ENCODE measurements at places on chromosomes 11 and 22. TPM values are rescaled to one million over a fixed set of nuclear protein-coding genes. Genes with fewer than 3 reads are reported as not detected.

DNA sequence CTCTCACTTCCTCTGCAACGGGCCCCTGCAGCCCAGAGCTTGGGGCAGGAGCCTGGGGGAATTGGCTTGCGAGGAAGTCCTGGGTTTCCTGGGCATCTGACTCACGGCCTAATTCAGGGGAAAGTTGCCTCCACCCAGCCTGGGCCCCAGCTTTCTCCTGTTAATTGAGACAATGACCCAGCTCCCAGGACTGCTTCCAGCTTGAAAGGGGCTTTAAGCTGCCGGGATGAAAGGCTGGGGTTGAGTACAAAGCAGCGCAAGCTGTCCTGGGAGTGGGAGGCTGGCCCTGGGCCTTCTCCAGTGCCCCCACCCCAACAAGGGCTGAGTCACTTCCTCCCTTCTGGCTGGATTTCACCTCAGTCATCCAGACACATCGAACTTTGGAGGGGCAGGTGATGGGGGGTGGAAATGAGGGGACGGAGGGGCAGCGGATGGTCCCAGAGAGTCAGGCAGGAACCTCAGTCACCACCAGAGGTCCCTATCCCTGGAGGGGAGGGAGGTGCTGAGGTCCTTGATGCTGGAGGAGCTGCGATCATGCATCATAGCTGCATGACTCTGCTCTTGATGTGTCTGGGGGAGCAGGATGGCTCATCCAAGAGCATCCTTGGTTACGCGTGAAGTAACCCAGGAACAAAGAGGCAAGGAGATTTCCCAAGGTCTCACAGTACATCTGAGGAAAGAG lies 30.1 kb upstream of the OAF start:
- no peaks in the 10 kb centered on the region for H3K36me3 ChIP-seq
- H3K4me3 ChIP-seq, result no peak overlapping the region
- no peak for DNase-seq
- no peak overlapping the region for H3K27ac ChIP-seq

- H3K27ac ChIP-seq, result no peak overlapping the region
- no peaks in the 10 kb centered on the region for H3K4me1 ChIP-seq
- H3K27me3 ChIP-seq, result no peaks in the 10 kb centered on the region
- H3K36me3 ChIP-seq, result no peaks in the 10 kb centered on the region
Observed at GRCh38 chr11:110337570-110338193, 41.3 kb upstream of the RDX start.

DNA sequence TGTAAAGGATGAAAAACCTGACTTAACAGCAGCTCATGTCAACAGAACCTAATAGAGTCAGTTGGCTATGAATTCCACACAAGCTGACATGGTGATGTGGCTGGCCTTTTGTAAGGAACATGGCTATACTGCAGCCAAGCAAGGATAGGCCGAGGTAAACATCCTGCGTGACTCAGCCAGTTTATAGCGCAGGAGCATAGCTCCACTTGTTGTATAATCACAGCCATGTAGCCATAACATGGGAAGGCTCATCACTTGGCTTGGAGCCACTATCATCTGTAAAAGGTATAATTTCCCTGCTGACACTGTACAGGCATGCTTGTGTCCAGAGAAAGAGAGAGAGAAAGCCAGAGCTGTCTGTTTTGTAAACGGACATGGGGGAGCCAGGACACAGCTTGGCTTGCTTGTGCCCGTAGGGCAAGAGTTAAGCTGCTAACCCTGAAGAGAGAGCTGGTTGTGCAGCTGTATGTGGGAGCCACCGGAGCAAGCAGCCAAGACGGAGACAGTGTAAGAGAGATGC lies 104.4 kb upstream of the PLET1 start:
- no peaks in the 10 kb centered on the region for H3K4me1 ChIP-seq
- DNase-seq, result no peak
- no peak overlapping the region for H3K27ac ChIP-seq
- H3K27me3 ChIP-seq, result no peaks in the 10 kb centered on the region

SCGB1A1 gene
- not detected for total RNA-seq

OR5A1 gene
- total RNA-seq, result not detected

UBE4A gene
- 33.4 TPM for total RNA-seq

DNA sequence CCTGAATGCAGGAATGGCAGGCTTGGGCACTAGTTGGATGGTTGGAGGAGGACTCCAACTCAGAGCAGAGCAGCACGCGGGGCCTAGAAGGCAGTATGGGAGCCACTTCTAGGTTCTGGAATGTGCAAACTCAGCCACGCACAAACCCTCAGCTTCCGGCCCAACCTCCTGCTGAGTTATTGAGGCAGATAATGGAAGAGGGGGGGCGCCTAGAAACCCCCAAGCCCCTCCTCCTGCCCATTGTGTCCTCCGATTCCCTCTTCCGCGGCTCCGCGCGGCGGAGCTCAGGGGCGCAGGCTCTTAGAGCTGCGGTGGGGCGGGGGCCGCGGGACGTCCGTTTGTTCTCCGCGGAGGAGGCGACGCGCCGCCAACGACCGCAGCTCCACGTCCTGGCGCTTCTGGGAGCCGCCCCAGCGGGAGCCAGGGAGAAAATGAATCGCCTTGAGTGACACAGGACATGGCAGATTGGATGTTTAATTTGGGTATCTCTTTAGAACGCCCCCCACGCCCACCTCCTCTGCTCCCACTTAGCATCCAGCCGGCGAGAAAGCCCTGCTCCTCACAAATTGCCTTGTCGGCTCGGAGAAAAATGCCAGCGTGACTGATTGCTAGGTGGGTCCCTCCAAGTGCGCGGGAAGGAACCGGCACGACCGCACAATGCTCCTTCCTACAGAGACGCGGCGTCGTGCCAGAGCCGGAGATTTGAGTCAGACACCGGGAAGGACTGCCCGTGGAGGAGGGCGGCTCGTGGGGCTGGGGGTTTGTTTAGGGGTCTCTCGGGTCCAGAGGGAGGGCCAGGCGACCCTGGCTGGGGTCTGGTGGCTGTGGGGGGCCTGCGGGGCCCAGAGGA lies 144.6 kb downstream of the NECTIN1 start:
- no peaks in the 10 kb centered on the region for H3K4me1 ChIP-seq
- DNase-seq, result peak; percentile 85
- H3K27ac ChIP-seq, result no peak overlapping the region

ASCL3 gene
- total RNA-seq, result not detected

ZNF215 gene
- 0.93 TPM for total RNA-seq

- H3K27ac ChIP-seq, result no peak overlapping the region
- H3K4me3 ChIP-seq, result no peak overlapping the region
- H3K4me1 ChIP-seq, result no peaks in the 10 kb centered on the region
- no peaks in the 10 kb centered on the region for H3K36me3 ChIP-seq
- DNase-seq, result no peak
Observed at GRCh38 chr11:116406042-116406441, 366.7 kb downstream of the BUD13 start.

UBQLNL gene
- total RNA-seq, result 0.88 TPM

DNA sequence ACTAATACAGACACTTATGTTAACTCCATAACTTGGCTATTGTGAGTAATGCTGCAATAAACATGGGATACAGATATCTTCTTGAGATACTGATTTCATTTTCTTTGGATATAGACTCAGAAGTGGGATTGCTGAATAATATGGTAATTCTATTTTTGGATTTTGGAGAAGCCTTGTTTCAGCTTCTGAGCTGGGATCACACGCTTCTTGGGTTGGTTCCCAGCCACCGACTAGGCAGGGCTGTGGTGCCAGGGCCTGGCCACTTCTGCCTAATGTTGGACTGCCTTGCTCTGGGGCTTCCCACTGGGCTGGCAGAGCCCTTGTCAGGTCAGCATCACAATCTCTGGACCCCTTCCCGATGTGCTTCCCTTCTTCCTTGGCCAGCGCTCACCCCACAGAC lies 14.0 kb upstream of the MCHR1 start:
- no peaks in the 10 kb centered on the region for H3K4me1 ChIP-seq
- peak overlapping the region; percentile 55 for H3K27ac ChIP-seq
- peak; percentile 91 for DNase-seq
- no peaks in the 10 kb centered on the region for H3K27me3 ChIP-seq
- no peaks in the 10 kb centered on the region for H3K36me3 ChIP-seq

DNA sequence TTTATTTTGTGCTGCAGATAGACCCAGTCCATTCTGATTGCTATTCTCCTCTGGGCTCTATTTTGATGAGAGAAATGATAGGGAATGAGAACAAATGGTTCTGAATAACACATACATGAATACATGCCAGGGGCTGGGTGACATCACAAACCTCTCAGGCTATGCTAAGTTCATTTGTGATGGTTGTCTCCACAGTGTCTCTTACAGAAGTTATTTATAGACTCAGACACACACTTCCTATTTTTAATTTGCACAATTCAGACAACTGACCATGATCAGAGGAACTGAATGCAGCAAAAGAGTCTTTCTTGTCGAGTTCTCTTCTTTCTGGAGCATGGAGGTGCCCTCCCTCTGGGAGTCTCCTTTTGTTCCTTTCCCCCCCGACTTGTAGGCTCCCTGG lies 991.7 kb downstream of the OPCML start:
- H3K4me1 ChIP-seq, result no peaks in the 10 kb centered on the region
- H3K27ac ChIP-seq, result no peak overlapping the region
- no peak for DNase-seq

- H3K4me1 ChIP-seq, result no peaks in the 10 kb centered on the region
- H3K27ac ChIP-seq, result no peak overlapping the region
- no peaks in the 10 kb centered on the region for H3K36me3 ChIP-seq
Observed at GRCh38 chr11:119590651-119591351, 138.2 kb downstream of the NECTIN1 start.

- DNase-seq, result no peak
- no peak overlapping the region for H3K4me3 ChIP-seq
- no peaks in the 10 kb centered on the region for H3K4me1 ChIP-seq
Observed at GRCh38 chr11:28517621-28518020, 409.4 kb downstream of the METTL15 start.

APOL5 gene
- total RNA-seq, result not detected

GRCh38 chr22:48961705-48962104 lies 866.0 kb downstream of the BRD1 start:
- DNase-seq, result no peak
- H3K4me1 ChIP-seq, result no peaks in the 10 kb centered on the region
- no peaks in the 10 kb centered on the region for H3K36me3 ChIP-seq
- no peaks in the 10 kb centered on the region for H3K27me3 ChIP-seq
- no peak overlapping the region for H3K4me3 ChIP-seq
- H3K27ac ChIP-seq, result no peak overlapping the region

- no peak for DNase-seq
- no peak overlapping the region for H3K4me3 ChIP-seq
- no peaks in the 10 kb centered on the region for H3K4me1 ChIP-seq
- no peaks in the 10 kb centered on the region for H3K36me3 ChIP-seq
- no peak overlapping the region for H3K27ac ChIP-seq
- no peaks in the 10 kb centered on the region for H3K27me3 ChIP-seq
Observed at GRCh38 chr11:134008634-134009071, 51.9 kb upstream of the IGSF9B start.

DEAF1 gene
- 32.2 TPM for total RNA-seq

DNA sequence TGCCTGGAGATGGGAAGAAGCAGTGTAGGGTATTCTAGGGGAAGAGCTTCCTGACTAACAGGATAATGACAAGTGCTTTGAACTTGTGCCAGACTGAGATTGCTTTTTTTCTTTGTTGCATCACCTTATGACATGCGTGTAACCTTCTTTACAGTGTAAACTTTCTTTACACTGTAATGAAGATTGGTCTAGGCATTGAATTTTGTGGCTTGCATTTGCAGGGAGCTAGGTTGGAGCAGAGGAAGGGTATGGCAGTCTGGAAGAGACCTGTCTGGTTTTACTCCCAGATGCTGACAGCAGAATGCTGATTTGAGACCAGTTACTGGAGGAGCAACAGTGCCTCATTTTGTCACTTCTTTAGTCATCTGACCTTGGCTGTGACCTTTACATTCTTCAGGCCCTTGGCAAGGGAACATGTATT lies 5.6 kb downstream of the DDB2 start:
- H3K4me3 ChIP-seq, result no peak overlapping the region
- no peaks in the 10 kb centered on the region for H3K36me3 ChIP-seq
- no peaks in the 10 kb centered on the region for H3K27me3 ChIP-seq
- H3K4me1 ChIP-seq, result no peaks in the 10 kb centered on the region

GRCh38 chr11:113721462-113722066 lies 15.5 kb upstream of the TMPRSS5 start:
- DNase-seq, result no peak
- H3K27ac ChIP-seq, result no peak overlapping the region
- H3K27me3 ChIP-seq, result no peaks in the 10 kb centered on the region

TBX1 gene
- total RNA-seq, result 5.6 TPM

DNA sequence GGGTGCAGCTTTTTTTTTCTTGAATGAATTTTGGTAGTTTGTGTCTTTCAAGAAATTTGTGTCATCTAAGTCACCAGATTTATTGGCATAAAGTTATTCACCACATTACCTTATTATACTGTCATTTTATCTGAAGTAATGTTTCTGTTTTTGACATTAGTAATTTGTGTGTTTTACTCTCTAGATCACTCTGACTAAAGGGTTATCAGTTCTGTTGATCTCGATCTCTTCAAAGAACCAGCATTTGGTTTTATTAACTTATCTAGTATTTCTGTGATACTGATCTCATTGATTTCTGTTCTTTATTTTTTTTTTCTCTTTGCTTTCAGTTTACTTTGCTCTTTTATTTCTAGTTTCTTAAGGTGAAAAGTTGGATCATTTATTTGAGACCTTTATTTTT lies 55.5 kb downstream of the PDHX start:
- DNase-seq, result no peak
- H3K27ac ChIP-seq, result no peak overlapping the region
- H3K36me3 ChIP-seq, result no peaks in the 10 kb centered on the region
- no peak overlapping the region for H3K4me3 ChIP-seq
- H3K4me1 ChIP-seq, result no peaks in the 10 kb centered on the region

- no peak overlapping the region for H3K4me3 ChIP-seq
- no peak overlapping the region for H3K27ac ChIP-seq
- DNase-seq, result no peak
- no peaks in the 10 kb centered on the region for H3K36me3 ChIP-seq
- H3K27me3 ChIP-seq, result no peaks in the 10 kb centered on the region
Observed at GRCh38 chr22:37401401-37402183, 25.7 kb downstream of the ELFN2 start.

GRCh38 chr11:128917144-128917724 lies 25.4 kb downstream of the TP53AIP1 start:
- H3K27me3 ChIP-seq, result no peaks in the 10 kb centered on the region
- H3K4me3 ChIP-seq, result no peak overlapping the region
- no peaks in the 10 kb centered on the region for H3K4me1 ChIP-seq
- no peak overlapping the region for H3K27ac ChIP-seq
- no peaks in the 10 kb centered on the region for H3K36me3 ChIP-seq

- H3K4me1 ChIP-seq, result peaks cover 5% of the 10 kb centered on the region
- no peaks in the 10 kb centered on the region for H3K36me3 ChIP-seq
- H3K4me3 ChIP-seq, result peak overlapping the region; percentile 53
- peak overlapping the region; percentile 62 for H3K27ac ChIP-seq
- H3K27me3 ChIP-seq, result no peaks in the 10 kb centered on the region
Observed at GRCh38 chr22:35835998-35836691, 118.5 kb downstream of the APOL5 start.

GRCh38 chr22:30297991-30298701 lies 8.8 kb upstream of the CASTOR1 start:
- H3K36me3 ChIP-seq, result no peaks in the 10 kb centered on the region
- H3K27me3 ChIP-seq, result no peaks in the 10 kb centered on the region
- H3K4me3 ChIP-seq, result no peak overlapping the region

GRCh38 chr11:4658629-4659445 lies 15.1 kb downstream of the OR51E1 start:
- H3K4me1 ChIP-seq, result no peaks in the 10 kb centered on the region
- H3K27me3 ChIP-seq, result no peaks in the 10 kb centered on the region
- DNase-seq, result no peak
- no peak overlapping the region for H3K27ac ChIP-seq
- H3K4me3 ChIP-seq, result no peak overlapping the region

All from aorta (tissue), 5 donors.